ENCODE measurements at places on chromosomes 3 and 15.
A peak's percentile ranks its signal among the peaks of the same experiment; 100 is the strongest.

- no peak for DNase-seq
These were observed 78.7 kb upstream of the TGFBR2 start for GRCh38 chr3:30527720-30528119.

GRCh38 chr3:99248913-99249312, 347.4 kb upstream of the DCBLD2 start:
- no peak for DNase-seq

DNA sequence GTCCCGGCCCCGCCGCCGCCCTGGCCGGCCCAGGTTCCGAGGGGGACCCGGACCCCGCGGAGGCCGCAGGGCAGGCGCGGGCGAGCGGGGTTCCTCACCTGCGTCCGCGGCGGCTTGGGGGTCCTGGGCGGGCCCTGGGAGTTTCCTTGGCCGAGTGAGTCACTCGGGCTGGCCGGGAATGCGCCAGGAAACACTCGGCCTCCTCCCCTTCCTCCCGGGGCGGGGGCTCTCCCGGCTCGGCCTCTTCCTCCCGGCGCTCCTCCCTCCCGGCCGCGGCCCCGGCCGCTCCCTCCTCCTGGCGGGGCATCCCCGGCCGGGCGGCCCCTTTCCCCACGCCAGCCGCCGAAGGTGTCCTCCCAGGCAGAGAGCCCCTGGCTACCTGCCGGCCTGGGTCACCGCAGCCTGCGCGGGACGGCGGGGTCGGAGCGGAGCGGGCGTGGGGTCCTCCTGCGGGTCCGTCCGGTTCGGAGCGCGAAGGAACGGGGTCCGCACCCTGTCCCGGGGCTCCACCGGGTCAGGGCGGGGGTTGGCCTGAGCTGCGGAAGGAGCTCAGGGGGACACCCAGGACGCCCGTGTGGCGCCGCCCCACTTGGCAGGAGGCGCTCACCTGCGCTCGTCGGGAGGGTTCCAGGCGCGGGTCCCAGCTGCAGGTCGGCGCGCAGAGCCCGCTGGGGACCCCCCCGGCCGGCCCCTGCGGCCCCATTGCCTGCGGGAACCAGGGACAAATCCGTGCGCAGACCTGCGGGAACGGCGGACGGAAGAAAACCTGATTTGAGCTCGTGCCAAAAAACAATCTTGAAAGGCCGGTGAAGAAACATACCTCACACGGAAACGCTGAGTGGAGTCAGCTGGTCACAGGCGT, at the start of gene CYFIP1:
CYFIP1 (minus strand) TSS at position 180 of the 862 bp plus-strand sequence. CDS start 33,083 bp downstream, outside the sequence.
- peak; percentile 60 for DNase-seq

DNA sequence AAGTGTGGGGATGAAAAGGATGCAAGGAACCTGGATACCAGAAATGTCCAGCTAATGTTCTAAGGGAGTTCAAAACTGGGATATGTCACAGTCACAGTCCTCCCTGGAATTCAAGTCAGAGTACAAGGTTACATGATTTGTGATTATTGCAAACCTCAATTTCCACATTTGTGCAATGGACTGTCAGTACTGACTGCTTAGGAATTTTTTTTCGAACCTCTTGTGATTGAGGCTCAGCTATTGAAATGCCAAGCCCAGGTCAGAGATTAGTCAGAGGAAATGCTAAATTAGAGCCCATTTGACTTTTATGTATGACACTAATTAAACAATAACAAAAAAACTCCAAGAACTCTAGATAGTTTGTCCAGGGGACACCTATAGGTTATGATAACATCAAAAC, 210.2 kb downstream of the THSD4 start:
- no peak for DNase-seq

DNA sequence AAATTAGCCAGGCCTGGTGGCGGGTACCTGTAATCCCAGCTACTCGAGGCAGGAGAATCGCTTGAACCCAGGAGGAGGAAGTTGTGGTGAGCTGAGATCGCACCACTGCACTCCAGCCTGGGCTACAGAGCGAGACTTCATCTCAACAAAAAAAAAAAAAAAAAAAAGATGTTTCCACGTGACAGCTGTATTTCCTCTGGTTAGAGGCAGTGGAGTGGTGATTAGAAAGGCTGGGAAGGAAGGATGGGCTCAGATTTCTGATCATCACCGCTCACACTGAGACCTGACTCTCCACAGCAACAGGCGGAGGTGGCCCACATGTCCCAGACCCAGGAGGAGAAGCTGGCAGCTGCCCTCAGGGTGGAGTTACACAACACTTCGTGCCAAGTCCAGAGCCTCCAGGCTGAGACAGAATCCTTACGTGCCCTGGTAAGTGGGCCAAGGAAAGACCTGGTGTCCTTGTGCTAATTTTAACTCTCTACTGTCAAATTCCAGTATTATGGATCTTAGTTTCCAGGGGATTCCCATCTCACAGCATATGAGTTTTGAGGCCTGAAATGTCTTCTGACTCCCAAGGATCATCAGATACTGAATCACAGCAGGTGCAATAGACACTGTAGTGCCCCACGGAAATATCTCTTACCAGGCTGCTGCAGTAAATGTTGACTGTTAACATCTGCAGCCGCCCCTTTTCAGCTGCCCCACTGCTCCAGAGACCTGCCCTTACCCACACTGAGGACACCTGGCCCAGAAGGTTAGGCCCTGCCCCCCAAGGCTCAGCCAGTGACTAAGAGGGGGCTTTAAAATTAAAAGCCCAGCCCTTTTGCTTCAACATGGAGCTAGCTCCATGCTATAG, 66.9 kb downstream of the BFSP2 start:
- no peak for DNase-seq

DNA sequence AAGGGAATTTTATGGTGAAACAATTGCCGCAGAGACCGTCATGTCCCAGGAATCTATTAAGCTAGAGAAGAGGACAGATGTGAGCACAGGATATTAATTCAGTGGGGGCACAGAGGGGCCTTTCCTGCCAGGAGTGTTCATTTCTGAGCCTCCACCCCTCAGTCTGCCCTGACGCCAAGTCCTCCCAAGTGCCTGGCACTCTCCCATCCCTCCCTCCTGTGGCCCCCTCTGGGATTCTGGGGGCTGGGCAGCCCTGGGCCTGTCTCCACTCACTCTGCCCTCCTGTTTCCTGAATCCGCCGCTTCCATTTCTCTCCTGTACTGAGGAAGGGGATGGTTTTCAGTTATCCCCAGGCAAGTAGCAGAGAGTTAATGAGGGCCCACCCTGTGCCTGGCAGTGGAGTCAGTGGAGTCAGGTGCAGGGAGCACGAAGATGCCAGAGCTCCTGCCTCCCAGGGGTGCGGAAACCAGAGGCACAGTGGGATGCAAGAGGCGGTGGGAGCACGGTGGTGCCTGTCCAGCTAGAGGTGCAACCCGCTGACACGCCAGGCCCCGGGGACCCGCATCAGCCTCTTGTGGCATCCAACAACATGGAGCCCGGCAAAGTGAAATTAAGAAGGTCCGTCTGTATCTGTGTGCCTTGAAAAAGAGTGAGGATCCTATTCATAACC, 212.5 kb downstream of the XXYLT1 start:
- no peak for DNase-seq

- no peak for DNase-seq
These were observed 56.9 kb upstream of the TBC1D5 start for GRCh38 chr3:17799312-17799711.

- peak; percentile 16 for DNase-seq
These were observed 95.7 kb downstream of the HHLA2 start for GRCh38 chr3:108391917-108392593.

GRCh38 chr3:15633159-15633558, 31.6 kb downstream of the BTD start:
- peak; percentile 91 for DNase-seq

GRCh38 chr3:115340586-115340985, 193.5 kb upstream of the ZBTB20 start:
- DNase-seq = no peak

- peak; percentile 58 for DNase-seq
These were observed 25.3 kb downstream of the CMSS1 start for GRCh38 chr3:99842826-99843589.

- no peak for DNase-seq
These were observed 199.7 kb downstream of the UACA start for GRCh38 chr15:70563561-70564095.

DNA sequence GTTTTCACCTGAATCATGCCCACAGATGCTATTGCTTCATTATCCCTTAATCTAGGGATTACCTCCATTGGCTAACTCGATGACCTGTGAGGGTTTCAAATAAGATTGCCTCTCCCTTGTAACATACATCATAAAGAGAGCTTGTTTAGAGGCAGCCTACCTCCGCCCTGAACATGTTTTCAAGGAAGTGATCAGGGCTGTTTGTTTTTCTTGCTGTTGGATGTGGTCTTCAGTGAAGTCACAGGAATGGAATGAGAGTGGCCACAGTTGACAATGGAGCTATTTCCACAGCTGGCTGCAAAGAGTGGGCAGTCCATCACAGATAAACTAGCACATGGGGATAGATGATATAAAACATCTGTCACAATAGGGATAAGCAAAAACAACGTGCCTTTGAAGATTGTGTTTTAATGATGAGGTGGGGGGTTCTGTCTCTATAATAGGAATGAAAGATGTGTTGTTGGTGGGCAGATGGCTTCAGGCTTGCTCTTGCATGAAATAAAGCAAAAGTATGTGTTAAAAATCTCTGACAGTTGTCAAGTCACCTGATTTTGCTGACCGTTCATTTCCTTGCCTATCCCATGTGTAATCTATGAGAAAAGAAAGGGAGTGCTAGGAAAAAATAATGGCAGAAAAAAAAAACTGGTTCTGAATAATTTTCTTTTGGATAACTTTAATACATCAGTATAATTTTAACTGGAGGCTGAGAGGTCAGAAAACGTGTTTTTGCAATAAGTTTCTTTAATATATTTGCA, 642.3 kb downstream of the RBMS3 start:
- no peak for DNase-seq

- no peak for DNase-seq
These were observed 2.6 kb downstream of the SSUH2 start for GRCh38 chr3:8642001-8642400.

- DNase-seq = no peak
These were observed 938.4 kb upstream of the SEMA6D start for GRCh38 chr15:46778876-46779275.

- peak; percentile 69 for DNase-seq
These were observed 182.2 kb downstream of the UBE2E2 start for GRCh38 chr3:23385327-23385726.

GRCh38 chr3:3577823-3578222, 221.4 kb upstream of the LRRN1 start:
- DNase-seq = no peak
